ENCODE measurements at places on chromosomes 2 and 18.

GRCh38 chr2:10638093-10638492 is 51.7 kb downstream of the NOL10 start:
- DNase-seq = no peak

GRCh38 chr2:8489751-8490150 is 192.1 kb upstream of the ID2 start:
- DNase-seq = no peak

DNA sequence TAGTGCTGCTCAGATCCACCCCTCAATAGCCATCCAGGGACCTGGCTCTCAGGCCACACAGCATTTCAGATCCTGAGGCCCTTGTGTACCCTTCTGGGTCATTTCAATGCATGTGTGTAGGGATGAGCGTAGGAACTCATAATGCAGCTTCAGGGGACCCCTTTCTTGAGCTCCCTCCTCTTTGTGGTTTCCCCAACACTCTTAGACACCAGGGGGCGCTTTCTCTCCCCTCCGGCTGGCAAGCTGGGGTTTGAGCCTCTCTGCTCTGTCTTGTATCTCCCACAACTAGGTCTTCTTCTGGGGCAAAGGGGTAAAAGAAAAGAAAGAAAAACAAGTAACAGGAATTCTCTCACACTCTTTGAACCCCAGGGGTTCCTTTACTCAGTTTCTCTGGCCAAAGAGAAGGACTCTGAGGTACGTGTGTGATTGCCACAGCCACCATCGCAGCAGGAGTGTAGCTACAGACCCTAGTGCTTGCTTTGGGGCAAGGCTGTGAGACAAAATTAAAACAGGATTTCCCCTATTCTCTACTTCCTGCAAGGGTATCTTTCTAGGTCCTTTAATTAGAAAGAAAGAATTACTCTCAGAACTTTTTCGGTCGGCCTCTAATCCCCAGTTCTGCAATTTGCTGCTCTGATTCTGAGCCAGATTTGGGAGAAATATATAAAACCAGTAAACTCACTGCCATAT is 38.0 kb downstream of the CABYR start:
- no peak for DNase-seq

- no peak for DNase-seq
Measured at GRCh38 chr2:41718705-41719104, 329.1 kb upstream of the PKDCC start.

GRCh38 chr2:19866771-19867170 is 35.0 kb downstream of the TTC32 start:
- no peak for DNase-seq

DNA sequence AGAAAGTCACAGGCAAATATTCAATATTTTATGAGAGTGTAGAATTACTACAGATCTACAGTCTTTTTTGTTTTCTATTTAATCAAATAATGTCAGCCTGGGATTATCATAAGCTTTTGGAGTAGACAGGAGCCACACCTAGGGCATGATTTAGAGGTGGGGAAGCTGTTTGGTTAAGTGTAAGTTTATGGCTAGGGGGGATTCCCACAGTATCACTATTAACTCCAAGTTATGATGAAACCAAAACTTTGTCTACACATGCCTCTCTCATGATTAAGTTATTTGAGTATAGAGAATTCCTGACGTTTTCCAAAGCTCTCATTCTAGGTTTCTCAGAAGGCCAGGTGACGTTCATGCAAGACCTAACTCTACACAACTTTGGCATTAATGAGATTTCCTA is 2.1 kb downstream of the SERPINB10 start:
- DNase-seq = no peak

DNA sequence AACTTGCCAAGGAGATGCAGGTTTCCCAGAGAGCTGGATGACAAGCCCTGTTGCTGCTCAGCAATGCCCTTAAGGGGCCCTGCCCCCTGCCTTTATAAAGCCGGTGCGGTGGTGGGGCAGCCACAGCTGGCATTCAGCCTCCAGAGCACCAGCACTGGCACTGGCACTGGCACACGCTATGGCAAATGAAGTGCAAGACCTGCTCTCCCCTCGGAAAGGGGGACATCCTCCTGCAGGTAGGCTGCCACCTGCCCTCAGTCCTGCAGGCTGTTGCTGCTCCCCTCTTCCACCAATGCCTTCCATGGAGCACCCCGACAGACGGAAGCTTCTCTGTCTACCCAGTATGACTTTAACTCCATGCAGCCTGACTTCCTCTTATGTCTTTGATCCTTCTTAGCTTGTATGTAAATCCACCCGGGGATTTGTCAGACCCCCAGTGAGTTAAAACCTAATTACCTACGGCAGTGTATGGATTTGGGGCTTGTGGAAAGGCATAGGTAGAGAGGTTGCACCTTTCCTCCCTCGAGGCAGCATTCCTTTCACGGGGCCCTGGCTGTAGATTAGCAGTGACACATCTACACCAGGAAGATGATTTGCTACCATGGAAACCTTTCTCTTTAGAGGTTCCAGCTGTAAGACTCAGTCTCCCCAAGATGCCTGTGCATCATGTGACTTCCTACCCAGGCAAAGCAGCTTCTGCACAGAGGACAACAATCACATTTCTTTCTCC is at the start of gene DAPL1:
Gene DAPL1 (plus strand): TSS at position 123 of the 730 bp plus-strand sequence. CDS start 56 bp downstream, at position 179.
- no peak for DNase-seq

- no peak for DNase-seq
Measured at GRCh38 chr2:18597618-18598017, 8.2 kb upstream of the NT5C1B start.

- no peak for DNase-seq
Measured at GRCh38 chr2:236918545-236918944, 167.1 kb upstream of the COPS8 start.

DNA sequence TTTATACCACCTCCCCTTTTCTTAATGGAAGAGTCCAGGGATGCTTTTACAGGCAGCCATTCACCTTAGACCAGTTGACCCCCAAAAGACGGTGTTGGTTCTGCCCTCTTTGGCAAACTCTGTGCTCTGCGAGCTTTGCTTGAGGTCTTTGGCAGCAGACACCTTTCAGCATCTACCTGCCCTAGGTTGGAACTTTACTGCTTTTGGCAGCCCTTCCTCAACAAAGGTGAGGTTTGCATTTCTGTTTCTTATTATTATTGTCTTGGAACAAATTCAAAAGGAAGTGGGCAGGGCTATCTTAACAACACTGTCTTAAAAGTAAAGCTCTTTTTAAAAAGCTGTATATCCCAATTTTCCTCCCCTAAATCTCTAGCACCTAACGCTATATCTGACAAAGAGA is 136.4 kb upstream of the SLC14A2 start:
- no peak for DNase-seq

DNA sequence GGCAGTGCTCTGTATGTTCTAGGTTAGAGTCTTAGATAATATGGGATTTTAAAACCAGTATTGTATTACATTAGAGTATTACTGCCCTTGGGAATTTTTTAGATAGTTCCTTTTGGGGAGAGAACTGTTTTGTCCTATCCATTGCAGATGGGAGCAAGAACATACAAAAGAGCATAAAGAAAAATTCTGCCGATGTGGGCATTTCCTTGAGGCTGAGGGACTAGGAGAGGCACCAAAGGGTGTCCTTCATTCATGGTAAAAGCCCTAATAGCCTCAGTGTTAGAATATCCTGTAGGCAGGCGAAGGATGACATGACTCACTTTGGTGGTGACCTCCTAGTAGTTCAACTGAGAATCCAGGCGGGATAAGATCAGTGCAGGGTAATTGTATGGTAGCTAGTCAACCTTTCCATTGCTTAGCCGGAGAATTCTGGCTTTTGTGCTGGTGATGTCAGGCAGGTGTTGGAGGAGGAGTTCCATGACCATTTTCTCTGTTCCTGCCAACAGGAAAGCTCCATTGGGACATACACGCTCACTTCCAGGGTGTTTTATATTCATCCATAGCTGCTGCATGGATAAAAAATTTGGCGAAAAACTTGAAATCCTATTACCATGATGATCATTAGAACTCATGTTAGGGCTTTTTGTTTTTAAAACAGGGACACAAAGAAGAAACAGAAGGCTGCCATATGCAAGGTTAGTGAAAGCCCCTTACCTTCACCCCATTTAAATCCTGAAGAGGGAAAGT is 28.1 kb downstream of the EPAS1 start:
- no peak for DNase-seq

GRCh38 chr2:45342-46130 is 769 bp downstream of the FAM110C start:
- no peak for DNase-seq

DNA sequence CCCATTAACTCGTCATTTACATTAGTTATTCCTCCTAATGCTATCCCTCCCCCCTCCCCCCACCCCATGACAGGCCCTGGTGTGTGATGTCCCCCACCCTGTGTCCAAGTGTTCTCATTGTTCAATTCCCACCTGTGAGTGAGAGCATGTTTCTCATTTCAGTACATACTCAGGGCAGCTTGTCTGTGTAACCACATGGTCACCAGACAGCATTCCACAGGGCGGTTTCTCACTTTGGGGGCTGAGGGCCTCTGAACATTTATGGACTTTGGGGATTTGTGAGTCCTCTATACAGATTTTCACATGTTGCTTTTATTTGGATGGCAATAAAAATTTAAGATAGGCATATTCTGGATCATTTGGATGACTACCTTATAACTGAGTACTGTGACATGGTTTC is 84.0 kb downstream of the LYPD6B start:
- DNase-seq = no peak

- DNase-seq = no peak
Measured at GRCh38 chr18:34821669-34822210, 111.6 kb downstream of the DTNA start.

- DNase-seq = no peak
Measured at GRCh38 chr2:129092956-129093355, 774.3 kb upstream of the HS6ST1 start.

DNA sequence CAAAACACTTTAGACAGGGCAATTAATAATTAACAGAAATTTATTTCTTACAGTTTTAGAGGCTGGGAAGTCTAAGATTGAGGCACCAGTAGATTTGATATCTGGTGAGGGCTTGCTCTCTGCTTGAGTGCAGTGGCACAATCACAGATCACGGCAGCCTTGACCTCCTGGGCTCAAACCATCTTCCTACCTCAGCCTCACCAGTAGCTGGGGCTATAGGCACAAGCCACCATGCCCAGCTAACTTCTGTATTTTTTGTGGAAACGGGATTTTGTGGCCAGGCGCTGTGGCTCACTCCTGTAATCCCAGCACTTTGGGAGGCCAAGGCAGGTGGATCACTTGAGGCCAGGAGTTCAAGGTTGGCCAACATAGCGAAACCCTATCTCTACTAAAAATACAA is 29.0 kb upstream of the ACVR1 start:
- DNase-seq = no peak

GRCh38 chr2:37096568-37096967 is 12.2 kb downstream of the GPATCH11 start:
- DNase-seq = no peak

DNA sequence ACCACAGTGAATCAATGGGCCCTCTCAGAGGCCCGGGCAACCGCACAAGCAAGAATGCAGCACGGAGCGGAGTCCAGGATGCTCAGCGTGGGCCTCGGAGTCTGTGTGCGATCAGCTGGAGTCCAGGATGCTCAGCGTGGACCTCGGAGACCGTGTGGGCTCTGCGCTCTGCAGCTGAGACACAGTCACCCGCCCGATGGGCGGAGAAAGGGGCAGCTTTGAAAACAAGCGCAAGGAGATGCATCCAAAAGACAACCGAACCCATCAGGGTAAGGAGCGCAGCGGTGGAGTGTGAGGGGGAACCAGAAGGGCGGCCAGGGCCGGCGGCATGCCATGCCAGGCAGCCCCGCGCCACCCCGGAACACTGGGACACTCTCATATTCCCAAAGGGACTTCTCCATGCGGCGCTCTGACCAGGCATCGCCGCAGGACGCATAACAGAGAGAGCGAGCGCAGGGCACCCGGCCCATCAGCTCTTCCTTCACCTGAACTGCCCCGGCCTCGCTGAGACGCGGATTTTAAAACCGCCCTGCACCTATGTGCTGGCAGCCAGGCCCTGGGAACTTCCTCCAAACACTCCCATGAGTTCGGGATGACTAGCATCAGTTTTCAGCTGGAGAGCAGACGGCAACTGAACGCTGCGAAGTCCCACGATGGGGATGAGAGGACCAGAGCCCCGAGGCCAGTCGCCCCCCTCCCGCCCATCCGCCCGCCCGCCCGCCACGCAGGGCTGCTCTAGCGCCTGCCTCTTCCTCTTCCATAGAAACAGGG is 44.7 kb downstream of the MC5R start:
- no peak for DNase-seq

DNA sequence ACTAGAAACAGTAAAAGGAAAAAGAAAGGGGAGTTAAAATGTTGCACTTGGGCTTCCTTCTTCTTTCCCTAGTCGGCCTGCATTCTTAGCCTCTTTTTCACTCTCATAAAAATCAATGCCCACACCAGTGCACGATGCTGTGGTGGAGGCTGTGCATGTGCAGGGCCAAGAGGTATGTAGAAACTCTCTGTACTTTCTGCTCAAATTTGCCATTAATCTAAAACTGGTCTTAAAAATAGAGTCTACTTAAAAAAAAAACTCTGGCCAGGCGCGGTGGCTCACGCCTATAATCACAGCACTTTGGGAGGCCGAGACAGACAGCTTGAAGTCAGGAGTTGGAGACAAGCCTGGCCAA is 11.1 kb downstream of the TRAPPC8 start:
- no peak for DNase-seq

- no peak for DNase-seq
Measured at GRCh38 chr2:141929331-141930252, 201.2 kb downstream of the LRP1B start.

Data from H54 (cell line).